NCI-H748 treated with DMSO at 0.1 percent for 48 hours (cell line): ENCODE measurements at places on chromosomes 16 and 17.

DNA sequence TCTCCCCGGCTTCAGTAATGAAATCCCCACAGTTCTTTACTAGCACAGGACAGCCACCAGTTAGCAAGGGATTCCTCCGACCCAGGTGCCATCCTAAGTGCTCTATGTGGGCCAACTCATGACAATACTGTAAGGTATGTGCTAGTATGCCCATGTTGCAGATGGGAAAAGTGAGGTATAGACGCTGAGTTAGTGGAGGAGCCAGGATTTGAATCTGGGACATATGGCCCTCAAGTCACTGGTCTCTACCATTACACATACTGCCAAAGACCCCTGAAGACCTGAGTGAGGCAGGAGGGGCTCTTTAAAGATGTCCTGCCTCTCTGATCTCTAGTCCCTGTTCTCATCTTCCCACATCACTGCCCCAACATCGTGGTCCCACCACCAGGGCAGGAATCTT lies 36.2 kb upstream of the MRPS23 start:
- no peak for DNase-seq

- no peak for DNase-seq
Observed at GRCh38 chr17:45043813-45044540, 7.5 kb downstream of the DCAKD start.

DNA sequence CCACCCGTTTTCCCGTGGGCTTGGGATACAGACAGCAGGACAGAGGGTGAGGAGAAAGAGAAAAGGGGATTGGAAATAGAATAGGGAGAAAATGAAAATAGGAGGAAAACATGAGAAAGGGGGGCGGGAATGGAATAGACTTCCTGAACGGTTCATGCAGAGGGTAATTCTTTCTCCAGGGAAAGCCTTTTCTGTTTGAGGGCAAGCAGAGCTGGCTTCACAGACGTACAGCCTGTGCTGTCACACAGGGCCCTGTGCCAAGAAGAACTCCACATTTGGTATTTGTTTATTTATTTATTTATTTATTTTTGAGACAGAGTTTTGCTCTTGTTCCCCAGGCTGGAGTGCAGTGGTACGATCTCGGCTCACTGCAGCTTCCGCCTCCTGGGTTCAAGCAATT lies 12.0 kb downstream of the MILR1 start:
- DNase-seq = no peak

- no peak for DNase-seq
Observed at GRCh38 chr16:65658787-65659220, 536.9 kb upstream of the CDH11 start.

DNA sequence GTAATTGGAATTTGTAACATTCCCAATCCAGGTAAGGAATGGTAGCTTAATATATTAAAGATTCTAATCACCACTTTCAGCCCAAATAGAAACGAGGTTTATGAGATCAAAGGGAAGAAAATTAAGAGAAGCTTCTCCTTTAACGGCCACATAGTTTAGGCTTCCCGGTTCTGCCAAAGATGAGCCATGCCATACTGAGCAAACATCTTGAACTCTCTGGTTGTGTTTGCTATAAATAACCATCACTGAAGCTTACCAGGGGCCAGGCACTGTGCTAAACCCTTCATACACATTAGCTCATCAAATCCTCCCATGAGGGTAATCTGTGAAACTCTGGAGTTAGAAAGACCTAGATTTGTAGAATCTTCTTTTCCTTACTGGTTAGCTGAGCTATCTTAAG lies 2.8 kb downstream of the MYH11 start:
- DNase-seq = no peak

DNA sequence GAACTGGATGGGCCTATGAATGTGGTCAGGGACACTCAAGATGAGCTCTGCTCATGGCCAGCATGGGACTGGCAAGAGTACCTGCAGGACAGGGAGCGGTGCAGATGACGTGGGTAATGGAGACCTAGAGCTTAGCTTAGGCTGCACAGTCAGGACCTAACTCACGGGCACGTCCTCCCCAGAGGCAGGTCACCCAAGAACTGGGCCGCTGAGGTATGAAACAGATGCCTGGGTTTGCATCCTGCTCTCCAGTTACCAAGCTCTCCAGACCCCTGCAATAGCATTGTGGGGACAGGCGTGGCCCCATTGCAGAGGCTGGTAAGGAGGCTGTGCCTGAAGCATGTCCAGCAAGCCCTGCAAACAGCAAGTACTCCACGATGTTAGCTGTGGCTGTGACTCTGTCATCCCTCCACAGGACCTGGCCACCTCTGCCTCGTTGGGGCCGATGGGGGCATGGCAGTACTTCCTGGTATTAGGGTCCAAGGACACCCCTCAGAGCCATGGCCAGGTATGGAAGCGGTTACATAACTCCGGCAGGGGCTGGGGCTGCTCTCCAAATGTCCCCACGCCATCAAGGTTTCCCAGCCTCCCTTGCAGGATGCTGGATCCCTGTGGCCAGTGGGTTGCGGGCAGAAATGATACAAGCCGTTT lies 37.5 kb upstream of the RBFOX3 start:
- no peak for DNase-seq

DNA sequence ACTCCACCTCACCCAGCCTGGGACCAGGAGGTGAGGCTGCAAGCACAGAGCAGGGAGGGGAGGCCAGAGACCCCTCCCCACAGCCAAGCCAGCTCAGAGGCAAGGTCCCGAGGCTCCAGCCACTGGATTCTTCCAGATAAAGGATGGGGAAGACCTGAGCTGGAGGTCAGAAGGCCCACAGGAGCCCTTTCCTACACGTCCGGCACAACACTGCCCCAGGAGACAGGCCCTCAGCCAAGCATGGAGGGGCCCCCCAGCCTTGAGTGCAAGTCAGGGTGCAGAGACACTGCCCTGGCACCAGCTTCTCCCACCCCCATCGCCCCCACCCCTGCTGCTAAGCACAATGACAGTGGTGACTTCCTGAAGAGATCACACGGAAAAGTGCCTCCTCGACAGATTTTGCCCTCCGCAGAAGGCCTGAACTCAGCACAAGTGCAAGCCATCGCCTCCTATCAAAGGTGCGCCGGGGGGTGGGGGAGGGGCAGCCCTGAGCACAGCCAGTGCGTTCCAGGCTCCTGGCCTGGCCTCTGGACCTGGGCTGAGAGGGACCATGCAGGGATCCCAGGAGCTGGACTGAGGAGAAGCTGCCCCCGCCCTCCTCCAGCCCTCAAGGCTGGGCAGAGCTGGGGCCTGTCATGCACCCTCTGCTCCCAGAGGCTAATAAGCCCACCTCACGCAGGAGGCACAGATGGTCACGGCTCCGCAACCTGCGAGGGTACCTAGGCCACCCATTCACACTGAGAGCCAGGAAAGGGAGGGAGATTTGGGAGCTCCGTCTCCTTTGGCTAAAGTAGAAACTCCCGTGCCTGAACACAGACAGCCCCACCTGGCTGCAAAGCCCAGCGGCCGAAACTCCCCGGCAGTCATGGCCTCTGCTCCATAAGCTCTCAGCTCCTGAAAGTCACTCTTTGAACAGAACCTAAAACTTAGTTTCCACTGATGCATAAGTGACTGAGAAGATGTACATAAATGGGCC lies 2.7 kb downstream of the MAFG start:
- DNase-seq = no peak

DNA sequence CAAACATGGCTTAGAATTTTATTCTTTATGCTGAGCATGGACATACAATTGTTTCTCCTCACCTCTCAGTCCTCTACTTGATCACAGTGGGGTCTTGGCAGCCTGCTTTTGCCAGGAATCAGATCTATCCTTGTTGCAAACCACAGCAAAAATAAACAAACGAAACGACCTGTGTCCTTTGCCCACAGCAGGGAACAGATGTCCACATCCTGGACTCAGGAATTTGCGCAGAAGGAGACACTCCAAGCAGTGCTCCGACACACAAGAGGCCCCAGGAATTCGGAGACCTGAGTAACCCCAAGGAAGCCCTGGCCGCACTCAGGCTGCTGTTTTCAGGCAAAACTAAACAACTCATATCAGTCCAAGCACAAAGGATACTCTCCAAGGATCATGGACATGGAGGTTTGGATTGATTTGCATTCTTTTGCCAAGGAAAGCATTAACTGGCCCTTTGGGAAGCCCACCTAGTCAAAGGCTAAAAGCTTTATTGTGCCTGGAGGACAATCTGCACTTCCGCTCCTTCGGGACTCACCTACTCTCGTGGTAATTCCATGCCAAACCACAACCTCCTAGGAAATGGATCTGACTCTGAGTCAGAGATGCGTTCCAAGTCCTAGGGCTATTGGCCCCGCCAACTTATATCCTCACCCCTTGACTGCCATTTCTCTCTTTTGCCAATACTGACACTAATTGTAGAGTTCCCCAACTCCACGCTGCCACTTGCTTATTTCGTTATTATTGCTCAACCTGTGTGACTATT lies 271.1 kb upstream of the CDH11 start:
- DNase-seq = no peak

GRCh38 chr17:917391-917811 lies 62.2 kb downstream of the NXN start:
- no peak for DNase-seq

DNA sequence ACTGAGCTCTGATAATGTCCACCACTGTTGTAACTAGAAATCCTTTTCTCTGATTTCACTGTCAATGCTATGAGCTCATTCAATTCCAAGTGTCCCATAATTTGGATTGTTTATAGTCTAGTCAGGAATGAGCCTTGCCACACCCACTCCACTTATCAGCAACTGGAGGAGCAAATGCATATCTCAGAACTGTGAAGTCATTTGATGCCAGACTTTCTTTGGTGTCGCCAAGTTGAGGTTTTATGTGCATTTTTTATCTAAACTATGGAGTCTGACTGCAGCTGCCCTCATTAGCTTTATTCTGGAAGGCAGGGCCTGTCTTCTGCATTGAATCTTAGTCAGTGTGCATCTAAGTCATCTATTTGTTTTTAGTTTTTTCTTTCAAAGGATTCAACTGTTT lies 361.3 kb downstream of the PMP22 start:
- DNase-seq = no peak

- DNase-seq = no peak
Observed at GRCh38 chr17:43756201-43756600, 2.4 kb downstream of the SOST start.

- no peak for DNase-seq
Observed at GRCh38 chr16:56884026-56884582, 19.1 kb downstream of the SLC12A3 start.

GRCh38 chr17:41812381-41813151 lies at the start of gene FKBP10:
Gene FKBP10, plus strand, starts transcription at chr17:41813004. Its CDS starts 31 bp downstream, at chr17:41813035.
- no peak for DNase-seq

DNA sequence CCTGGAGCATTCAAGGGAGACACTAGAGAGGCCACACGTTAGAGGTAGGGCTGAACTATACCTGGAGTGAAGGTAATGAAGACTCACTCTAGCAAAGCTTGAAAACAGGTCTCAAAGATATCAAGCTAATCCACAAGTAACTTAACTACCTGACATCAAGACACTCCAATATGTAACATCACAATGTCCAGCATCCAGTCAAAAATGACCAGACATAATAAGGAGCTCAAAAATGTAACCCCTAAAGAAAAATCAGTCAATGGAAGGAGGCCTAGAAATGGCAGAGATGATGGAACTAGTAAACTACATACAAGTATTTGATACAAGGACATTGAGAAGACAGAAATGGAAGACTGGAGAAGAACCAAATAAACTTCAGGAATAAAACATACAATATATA lies 6.0 kb downstream of the TEKT3 start:
- no peak for DNase-seq

DNA sequence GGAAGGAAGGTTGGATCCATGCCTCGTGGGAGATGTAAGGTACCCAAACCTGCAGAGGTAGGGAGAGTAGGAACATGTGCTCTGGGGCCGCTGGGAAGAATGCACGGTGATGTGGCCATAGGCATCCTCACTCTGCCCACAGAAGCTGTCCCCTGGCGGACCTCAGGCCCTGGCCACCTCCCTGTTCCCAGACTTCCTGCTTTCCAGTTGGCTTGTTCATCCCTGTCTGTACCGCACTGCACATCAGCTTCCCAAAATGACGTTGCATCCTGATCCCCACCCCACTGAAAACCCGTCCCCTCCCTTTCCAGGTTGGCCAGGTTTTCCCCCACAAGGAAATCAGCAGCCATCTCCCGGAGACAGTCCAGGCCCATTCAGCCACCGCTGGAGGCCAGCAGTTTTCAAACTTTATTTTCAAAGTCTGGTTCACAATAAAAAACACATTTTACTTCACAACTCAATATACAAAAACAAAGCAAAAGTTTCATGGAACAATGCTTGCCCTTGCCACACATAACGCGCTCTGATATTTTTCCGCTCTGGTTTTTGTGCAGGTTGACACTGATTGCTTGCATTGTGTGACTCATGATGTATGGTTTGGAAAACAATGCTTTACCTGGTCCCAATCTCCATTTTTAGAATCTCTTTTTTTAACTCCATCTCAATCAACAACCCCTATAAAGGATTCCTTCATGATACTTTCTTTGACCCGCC lies 143.0 kb downstream of the GAS7 start:
- no peak for DNase-seq

- peak; percentile 41 for DNase-seq
Observed at GRCh38 chr16:89170346-89171215, 967 bp upstream of the CDH15 start.

- DNase-seq = no peak
Observed at GRCh38 chr17:17139972-17140589, 66.1 kb downstream of the PLD6 start.

- no peak for DNase-seq
Observed at GRCh38 chr17:77214743-77215142, 74.0 kb downstream of the SEC14L1 start.

GRCh38 chr16:17282247-17282646 lies 188.5 kb downstream of the XYLT1 start:
- no peak for DNase-seq

DNA sequence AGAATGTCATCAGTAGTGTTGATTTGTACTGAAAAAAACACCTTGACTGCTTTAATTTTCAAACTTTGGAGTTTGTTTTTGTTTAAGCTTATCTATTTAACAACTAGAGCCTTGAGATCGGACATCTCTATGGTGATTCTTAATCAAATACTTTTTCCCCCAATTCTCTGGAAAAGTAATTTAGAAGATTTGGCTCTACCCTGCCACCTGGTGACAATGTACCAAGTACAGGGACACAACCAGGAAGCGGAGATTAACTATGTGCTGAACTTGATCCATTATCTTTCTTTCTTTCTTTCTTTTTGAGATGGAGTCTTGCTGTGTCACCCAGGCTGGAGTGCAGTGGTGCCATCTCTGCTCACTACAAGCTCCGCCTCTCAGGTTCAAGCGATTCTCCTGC lies 30.8 kb downstream of the USP43 start:
- DNase-seq = no peak

DNA sequence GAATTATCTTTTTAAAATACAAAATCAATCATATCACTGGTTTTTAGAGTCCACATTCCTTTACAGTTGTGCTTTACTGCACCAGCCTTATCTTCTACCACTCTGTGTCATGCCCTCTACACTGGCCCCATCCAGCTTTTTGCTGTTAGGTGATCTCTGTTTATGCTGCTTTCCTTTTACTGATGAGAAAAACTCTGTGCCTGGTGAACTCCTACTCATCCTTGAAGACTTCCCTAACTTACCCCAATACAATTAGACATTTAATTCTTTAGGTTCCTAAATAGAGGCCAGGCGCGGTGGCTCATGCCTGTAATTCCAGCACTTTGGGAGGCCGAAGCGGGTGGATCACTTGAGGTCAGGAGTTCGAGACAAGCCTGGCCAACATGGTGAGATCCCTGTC lies 64.6 kb downstream of the MRTFB start:
- DNase-seq = no peak

- DNase-seq = no peak
Observed at GRCh38 chr16:57138281-57138935, 46.0 kb downstream of the CPNE2 start.

- no peak for DNase-seq
Observed at GRCh38 chr16:50580180-50580798, 32.1 kb downstream of the NKD1 start.

- no peak for DNase-seq
Observed at GRCh38 chr16:87310610-87311009, 6.6 kb downstream of the C16orf95 start.
